ENCODE measurements at places on chromosomes 5 and 9.

DNA sequence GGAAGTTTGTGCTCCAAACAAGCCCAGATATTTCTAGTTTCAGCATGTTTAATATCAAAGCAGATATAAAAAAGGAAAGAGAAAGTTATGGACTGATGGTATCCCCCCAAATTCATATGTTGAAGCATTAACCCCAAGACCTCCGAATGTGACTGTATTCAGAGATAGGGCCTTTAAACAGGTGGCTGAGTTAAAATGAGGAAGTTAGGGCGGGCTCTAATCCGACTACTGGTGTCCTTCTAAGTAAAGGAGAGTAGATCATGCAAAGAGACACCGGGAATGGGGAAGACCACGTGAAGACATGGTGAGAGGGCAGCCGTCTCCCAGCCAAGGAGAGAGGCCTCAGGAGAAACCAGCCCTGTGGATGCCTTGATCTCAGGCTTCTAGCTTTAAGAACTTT, 324.1 kb upstream of the KIF2A start:
- no peak for DNase-seq

DNA sequence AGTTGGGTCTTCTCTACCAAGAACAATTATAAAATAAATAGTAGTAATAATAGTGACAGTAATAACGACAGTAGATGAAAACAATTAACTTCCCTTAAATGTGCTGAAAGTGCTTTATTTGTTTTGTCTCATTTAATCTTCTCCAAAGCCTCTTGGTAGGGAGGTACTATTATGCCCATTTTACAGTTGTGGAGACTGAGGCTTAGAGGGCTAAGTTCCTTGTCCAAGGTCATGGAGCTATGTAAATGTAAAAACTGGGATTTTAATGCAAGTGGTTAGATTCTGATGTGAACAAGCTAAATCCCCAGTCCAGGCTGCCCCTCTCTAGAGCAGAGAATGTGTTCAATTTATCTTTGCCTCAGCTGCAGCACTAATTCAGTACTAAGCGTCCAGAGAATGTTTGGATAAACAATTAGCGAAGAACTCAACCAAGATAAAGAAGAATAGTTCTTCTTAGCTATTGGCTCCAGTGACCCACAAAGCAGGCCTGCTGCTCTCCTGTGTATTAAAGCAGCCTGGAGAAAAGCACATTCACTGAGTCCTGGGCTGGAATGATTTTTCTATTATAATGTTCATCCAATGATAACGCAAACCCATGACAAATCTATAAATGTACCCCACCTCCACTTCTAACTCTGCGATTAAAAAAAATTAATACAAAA, 68.8 kb downstream of the NPR3 start:
- DNase-seq = no peak

- DNase-seq = peak; percentile 30
Observed at GRCh38 chr5:1800472-1801221, 560 bp upstream of the NDUFS6 start.

GRCh38 chr5:106757672-106758071, 913.1 kb downstream of the EFNA5 start:
- no peak for DNase-seq

DNA sequence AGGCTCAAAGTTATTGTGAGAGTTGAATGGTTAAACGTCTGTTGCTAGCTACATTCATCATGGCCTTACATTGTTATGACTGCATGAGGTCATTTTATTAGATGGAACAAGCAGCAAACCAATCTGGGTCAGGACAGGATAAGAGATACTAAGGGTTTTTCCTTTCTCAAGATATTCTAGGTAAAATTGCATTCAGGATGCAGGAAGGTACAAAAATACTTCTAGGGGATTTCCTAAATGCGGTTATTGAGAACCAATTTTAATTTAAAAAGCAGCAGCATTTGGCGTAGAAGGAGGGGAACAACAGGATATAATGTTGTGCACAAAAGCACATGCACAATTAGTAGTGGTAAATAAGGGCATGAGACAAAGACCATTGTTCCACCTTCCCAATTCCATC, 39.2 kb upstream of the LURAP1L start:
- no peak for DNase-seq

GRCh38 chr5:55440188-55440646, 94.5 kb downstream of the PLPP1 start:
- no peak for DNase-seq

DNA sequence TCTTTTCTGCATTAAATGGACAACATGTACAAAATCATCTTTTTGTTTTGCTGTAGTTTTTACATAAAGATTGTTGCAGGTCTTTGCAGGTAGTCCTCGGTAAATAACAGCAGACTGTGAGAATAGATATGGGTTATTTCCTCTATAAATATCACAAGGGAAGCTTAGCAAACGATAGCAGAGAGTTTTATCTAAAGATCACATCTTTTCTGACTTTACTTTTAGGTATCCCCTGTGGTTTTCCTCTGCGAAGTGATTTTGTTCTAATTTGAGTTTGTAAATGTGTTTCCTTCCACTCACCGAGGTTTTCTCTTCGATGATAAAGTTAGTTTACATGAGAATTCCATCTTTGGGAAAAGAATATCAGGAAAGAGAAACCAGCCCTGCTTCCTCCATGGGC, 109.6 kb downstream of the EGFLAM start:
- no peak for DNase-seq

DNA sequence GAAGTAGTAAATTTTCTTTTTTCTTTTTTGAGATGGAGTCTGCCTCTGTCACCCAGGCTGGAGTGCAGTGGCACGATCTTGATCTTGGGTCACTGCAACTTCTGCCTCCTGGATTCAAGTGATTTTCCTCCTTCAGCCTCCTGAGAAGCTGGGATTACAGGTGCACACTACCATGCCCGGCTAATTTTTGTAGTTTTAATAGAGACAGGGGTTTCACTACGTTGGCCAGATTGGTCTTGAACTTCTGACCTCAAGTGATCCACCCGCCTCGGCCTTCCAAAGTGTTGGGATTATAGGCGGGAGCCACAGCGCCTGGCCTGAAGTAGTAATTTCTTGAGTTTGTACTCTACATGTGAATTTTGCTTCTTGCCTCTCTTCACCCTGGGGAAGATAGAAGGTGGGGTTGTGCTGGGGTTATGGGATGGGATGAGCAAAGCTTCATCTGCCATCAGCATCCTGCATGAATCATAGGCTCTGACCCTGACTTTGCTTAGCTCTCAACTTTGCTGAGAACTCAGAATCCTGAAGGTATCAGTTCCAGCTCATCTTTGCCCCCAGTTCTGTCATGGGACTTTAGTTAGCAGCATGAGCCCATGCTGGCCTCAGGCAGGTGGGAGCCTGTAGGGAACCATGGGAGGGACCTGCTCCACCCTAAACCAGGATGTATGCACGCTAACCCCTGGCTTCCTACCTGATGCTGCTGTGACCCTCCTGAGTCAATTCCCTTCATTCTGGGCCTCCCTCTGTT, 9.3 kb upstream of the CCL21 start:
- no peak for DNase-seq

DNA sequence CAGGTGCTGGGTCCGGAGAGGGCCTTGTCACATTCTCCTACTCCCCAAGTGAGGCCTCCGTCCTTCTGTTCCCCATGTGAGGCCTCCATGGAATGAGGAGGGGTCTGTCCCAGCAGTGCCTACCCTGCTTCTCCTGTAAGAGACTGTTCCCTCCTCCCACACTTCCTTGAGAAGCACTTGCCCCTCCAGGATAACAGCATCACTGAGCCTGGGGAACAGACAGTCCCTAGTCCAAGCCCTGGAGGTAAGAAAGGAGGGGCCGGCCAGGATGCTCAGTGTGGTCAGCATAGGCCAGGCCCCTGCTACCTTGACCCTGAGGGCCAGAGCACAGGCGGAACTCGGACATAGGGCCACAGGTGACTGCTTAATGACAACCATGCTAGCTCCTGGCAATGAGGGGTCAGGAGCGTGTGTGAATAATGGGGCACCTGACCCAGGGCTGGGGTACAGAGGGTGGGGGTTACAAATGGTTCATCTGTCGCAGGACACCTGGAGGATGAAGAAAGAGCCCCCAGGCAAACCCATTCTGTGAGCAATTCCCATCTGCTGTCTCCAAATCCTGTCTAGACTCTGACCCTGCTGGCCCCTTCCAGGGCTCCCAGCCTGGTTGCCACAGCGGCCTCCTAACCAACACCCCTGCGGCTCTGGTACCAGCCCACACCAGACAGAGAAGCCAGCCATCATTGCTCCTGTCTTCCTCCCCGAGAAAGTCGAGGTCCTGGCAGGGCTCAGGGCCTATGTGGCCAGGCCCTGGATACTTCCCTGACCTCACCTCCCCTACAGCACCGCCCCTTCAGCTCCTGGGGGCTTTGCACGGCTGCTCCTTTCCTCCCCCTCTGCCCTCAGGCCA, 20.3 kb downstream of the RALGDS start:
- no peak for DNase-seq

GRCh38 chr9:79264511-79265355, 307.0 kb upstream of the TLE4 start:
- no peak for DNase-seq

DNA sequence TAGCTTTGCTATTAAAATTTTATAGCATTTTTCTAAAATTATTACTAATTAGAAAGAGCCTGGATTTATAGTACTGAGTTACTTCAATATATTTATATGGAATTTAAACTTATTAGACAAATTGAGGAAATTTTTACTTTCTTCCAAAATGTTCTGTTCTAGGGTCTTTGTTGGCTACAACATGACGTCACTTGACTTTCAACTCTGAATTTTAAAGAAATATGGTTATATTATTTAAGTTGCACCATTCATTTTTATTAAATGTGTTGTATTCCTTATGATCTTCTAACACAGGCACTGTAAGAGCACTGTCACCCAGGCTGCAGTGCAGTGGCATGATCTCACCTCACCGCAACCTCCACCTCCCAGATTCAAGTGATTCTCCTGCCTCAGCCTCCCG, 119.4 kb upstream of the CYLC2 start:
- DNase-seq = no peak

DNA sequence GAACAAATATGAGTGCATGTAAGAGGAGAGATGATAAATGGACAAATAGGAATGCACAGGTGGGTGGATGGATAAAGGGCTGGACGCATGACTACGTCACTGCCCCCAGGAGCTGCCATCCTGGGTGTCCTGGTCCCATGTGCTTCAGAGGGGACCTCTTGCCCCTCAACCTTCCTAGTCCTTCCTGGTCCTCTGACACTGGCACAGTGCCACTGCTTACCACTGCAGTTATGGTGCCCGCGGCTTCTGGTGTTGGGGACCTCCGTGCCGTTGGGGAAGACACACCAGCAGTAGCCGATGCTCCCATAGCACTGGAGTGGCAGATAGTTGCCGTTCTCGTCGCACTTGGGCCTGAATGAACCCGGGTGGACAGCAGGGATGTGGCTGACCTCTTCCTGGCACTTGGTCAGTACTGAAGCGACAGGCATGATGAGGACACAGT, 9.8 kb downstream of the CD74 start:
- no peak for DNase-seq

DNA sequence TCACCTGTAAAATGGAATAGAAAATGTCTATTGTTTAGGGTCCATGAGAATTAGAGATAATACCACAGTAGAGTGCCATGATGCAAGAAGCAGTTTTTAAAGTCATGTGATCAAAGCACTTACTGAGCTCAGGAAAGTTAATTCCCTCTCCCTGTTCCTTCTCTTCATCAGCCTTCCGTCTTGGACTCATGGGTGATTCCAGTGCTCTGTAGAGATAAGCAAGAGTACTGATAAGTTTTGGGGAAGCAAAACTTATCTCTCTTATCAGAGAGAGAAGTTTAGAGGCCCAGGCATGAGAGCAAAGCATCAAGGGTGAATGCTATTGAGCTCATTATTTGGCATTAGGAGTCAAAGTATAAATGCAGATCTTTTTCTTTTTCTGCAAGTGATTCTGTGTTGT, 410.1 kb downstream of the AGTPBP1 start:
- DNase-seq = no peak

GRCh38 chr5:138138949-138139780, at the start of gene NME5:
NME5 (minus strand) TSS chr5:138139428; CDS start chr5:138138780, 648 bp downstream.
- DNase-seq = no peak

- no peak for DNase-seq
Observed at GRCh38 chr5:177103523-177104253, 17.0 kb downstream of the FGFR4 start.

- no peak for DNase-seq
Observed at GRCh38 chr5:36058776-36059175, 7.9 kb downstream of the UGT3A2 start.

DNA sequence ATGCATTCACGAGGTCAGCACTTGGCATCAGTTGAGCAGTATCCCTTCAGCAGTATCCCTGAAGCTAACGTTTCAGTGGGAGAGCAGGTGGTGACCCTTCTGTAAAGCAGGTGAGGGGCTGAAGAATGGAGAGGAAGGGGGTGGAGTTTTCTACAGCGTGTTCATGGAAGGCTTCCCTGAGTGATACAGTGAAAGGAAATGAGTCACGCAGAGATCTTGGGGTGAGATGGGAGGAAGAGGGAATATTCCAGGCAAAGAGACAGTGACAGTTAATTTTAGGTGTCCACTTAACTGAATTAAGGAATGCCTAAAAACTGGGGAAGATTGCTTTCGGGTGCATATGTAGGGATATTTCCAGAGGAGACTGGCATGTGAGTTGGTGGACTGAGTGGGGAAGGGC, 25.7 kb downstream of the TAS2R1 start:
- no peak for DNase-seq

- DNase-seq = no peak
Observed at GRCh38 chr5:172791286-172791685, 20.3 kb upstream of the DUSP1 start.

DNA sequence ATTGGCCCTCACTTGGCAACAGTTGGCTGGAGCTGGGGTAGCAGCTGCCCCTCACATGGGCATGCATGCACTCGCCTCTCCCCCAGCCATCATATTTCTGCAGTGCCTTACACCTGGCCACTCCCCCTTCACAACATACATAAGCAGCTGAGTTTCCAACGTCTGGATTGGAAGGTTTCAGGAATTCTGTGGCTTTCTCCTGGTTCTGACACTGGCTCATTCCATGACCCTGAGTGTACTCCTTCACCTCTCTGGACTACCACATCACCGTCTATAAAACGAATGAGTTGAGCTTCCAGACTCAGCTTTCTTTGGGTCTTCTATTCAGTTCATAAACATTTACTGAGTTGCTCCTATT, 84.3 kb downstream of the GALNT10 start:
- no peak for DNase-seq

DNA sequence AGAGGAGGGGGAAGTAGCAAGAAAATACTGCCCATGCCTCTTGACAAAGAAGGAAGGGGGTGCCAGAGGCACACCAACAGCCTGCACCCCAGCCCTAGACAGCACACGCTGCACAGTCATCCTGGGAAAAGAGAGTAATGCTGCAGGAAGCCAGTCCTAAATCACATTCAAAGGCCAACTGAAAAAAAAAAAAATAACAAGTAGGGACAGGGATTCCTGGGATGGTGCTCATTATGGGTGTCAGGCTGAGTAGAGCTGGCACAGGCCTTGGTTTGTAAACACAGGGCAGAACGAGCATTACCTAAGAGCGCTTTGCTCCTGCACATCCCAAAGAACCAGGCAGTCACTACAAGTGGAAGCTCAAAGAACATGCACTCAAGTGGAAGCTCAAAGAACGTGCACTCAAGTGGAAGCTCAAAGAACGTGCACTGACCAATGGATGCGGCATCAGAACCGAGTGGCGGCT, 7.8 kb downstream of the RAPGEF1 start:
- DNase-seq = no peak

Measured in CD8-positive, alpha-beta memory T cell (primary cell).